ENCODE measurements at places on chromosomes 11 and 22.

GRCh38 chr22:44914026-44914721 is 95.6 kb downstream of the PHF21B start:
- no peak for DNase-seq

GRCh38 chr11:19359221-19360000 is 118.7 kb upstream of the E2F8 start:
- no peak for DNase-seq

GRCh38 chr11:120400564-120401364 is 64.6 kb downstream of the ARHGEF12 start:
- peak; percentile 33 for DNase-seq

GRCh38 chr22:22061085-22062077 is 78.8 kb upstream of the TOP3B start:
- DNase-seq: no peak

DNA sequence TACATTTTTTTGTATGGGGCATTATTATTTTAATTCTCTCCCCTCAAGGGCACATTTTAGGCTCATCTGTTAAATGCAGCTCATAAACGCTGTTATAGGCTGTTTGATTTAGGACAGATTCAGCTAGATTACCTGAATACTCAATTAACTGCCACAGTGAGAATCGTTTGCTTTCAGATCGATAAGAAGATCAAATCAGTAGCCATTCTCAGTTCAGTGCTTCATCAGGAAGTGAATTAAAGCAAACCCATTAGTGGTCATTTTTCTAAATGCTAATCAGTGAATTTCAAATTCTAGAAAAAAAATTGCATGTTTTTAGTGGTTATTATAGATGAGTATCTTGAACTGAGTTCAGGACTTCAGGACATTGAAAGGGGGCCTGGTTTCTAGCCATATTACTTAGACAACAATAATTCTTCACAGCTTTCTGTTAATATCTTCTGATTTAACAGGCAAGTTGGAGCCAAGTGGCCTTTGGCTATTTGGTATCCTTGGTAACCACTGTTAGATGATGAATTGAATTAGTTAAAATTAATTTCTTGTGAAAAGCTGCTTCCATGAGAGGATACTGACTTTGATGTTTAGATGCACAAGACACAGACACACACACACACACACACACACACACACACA is 18.6 kb downstream of the SYT9 start:
- DNase-seq: no peak

GRCh38 chr11:84408946-84409411 is 1122.8 kb upstream of the CCDC90B start:
- DNase-seq: no peak

DNA sequence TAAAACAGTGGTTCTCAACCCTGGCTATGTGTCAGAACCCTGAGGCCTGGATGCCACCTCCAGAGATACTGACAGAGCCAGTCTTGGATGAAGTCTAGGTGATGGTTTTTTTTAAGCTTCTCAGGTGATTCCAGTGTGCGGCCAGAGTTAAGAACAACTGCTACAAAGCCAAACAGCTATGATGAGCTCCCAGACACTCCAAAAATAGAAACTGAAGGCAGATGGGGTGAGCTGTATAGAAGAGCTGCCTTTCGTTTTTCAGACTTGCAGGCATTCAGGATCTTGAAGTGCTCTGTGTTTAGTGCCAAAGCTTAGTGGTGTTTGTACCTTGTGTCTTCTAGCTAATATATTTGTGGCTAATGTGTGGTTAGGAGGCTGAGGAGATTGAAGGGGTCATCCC is 14.2 kb downstream of the SCUBE2 start:
- no peak for DNase-seq

DNA sequence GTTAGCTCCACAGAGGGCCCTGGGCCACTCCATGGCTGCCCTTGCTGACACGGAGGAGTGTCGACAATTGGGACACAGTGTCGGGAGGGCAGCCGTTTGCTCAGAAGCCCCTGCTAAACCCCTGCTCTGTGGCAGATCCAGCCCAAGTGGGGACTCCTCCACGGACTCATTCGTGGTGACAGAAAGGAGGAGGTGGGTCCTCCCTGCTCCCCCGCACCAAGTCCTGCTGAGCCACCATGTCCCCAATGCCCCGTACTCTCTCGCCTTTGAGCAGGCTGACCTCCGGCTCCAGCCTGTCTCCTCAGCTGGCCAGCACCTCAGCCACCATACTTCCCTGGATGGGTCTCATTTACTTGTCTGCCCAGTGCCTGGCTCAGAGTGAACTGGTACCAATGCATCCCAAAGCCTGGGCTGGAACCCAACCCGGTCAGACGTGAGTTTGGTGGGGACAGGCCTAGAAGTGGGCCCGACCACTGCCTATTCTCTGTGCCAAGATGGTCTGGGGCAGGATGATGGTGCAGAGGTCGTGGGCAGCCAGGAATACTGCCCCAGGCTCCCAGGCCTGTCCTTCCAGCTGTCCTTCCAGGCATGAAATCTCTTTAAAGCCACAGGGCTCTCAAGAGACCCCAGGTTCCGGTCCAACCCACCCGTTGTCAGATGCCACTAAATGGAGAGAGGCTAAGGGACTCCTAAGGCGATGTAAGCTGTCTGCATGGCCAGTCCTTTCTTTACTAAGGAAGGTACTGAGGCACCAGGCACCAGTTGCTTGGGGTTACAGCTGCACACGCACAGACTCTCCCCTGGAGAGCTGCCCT is 4.3 kb downstream of the CBX6 start:
- no peak for DNase-seq

DNA sequence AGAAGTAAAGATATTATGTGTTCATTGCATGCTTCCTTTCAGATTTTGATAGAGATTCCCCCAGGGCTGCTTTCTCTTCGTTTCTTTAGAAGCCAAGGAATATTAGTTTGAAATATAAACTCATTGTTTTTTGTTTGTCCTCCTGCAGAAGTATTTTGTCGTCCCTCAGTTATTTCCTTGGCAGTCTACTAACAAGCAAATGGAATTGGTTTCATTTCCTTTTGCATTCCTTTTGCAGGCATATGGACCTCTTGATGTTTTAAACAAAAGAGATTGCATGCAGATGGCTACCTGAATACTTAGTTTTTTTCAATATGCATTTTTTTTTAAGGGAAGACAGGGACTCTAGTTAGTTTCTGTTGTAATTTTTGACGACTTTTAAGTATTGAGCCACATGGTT is 62.2 kb downstream of the BCL2L13 start:
- no peak for DNase-seq

DNA sequence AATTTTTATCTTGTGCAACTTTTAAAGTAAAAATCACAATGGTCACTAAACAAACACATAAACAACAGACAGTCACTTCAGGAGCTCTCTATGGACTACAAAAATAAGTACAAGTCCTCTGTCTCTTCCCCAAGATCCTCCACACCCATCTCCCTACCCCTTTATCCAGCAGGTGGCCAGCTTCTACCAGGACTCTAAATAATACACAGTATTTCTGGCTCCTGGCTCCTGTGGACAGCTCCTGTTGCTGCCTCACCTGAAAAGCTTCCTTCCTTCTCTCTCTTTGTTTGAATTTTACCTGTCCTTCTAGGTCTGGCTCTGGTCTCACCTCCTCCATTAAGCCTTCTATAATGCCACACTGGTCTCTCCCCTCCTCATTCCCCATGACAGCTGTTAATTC is 86.1 kb downstream of the CLPB start:
- DNase-seq: no peak

- DNase-seq: no peak
These were observed 18.9 kb upstream of the PPP6R3 start for GRCh38 chr11:68441466-68442230.

- DNase-seq: no peak
These were observed 27.3 kb upstream of the PICK1 start for GRCh38 chr22:38029901-38030300.

DNA sequence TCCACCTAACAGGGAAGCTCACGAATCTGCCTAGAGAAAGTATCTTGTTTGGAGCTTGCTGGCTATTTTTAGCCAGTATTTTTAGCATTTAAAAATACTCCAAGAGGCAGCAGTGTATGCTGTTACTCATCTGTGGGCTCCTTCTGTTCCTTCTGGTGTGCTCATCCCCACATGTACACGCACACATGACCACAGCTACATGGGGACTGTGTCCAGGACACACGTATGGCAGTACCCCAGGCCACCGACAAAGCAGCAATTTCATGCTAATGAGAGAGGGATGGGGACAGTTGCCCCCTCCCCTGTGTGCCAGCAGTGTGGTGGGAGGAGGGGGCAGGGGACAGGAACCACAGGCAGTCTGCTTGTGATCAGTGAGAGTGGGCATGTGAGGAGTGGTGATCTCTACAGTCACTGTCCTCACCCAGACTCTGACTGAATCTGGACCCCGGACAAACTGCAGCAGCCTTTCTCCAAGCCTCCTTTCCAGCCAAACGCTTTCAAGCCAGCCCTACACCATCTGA is 16.4 kb downstream of the USP2 start:
- DNase-seq: no peak

- DNase-seq: no peak
These were observed 25.9 kb downstream of the IGSF9B start for GRCh38 chr11:133930767-133931448.

- no peak for DNase-seq
These were observed 113.0 kb upstream of the MTMR2 start for GRCh38 chr11:96036863-96037262.

GRCh38 chr11:37907436-37908218 is 1309.6 kb upstream of the RAG2 start:
- no peak for DNase-seq

GRCh38 chr11:113664069-113664980 is 41.8 kb downstream of the TMPRSS5 start:
- DNase-seq: peak; percentile 23

Data from Calu3 (cell line).